ENCODE measurements at places on chromosomes 12 and 14. TPM values are rescaled to one million over a fixed set of nuclear protein-coding genes. Genes with fewer than 3 reads are reported as not detected.
A peak's percentile ranks its signal among the peaks of the same experiment; 100 is the strongest.

ALG10B gene
- 1.8 TPM for total RNA-seq

GDF3 gene
- not detected for total RNA-seq

SLC25A29 gene
- total RNA-seq, result 30.2 TPM

CLEC4D gene
- not detected for total RNA-seq

GZMH gene
- not detected for total RNA-seq

DNA sequence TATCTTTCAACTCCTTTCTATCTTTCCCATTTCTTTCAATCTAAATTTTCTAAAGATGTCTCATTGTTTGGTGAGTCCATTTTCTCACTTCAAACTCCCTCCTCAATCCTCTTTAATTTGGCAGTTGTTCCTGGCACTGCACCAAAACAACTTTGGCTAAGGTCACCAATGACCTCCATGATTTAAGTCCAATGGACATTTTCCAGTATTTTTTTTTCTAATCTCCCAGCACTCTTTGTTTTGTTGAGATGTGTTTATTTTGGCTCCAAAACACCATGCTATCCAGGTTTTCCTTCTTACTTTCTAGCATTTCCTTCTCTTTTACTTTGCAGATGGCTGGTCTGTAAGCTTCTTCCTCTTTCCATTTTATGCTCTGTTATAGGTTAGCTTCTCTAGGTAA lies 42.5 kb upstream of the OTOGL start:
- no peak overlapping the region for H3K27ac ChIP-seq
- H3K4me1 ChIP-seq, result peaks cover 9% of the 10 kb centered on the region
- peak; percentile 70 for DNase-seq
- H3K4me3 ChIP-seq, result no peak overlapping the region
- no peaks in the 10 kb centered on the region for H3K27me3 ChIP-seq

GRCh38 chr12:31001581-31002360 lies 71.9 kb upstream of the DDX11 start:
- no peaks in the 10 kb centered on the region for H3K4me1 ChIP-seq
- H3K36me3 ChIP-seq, result no peaks in the 10 kb centered on the region
- H3K27me3 ChIP-seq, result no peaks in the 10 kb centered on the region
- H3K4me3 ChIP-seq, result no peak overlapping the region
- no peak overlapping the region for H3K27ac ChIP-seq

GRCh38 chr12:54389134-54389508 lies 4.6 kb upstream of the ZNF385A start:
- no peaks in the 10 kb centered on the region for H3K4me1 ChIP-seq
- H3K4me3 ChIP-seq, result no peak overlapping the region
- DNase-seq, result no peak
- no peaks in the 10 kb centered on the region for H3K36me3 ChIP-seq

GRCh38 chr12:88188180-88188579 lies 46.1 kb downstream of the TMTC3 start:
- peaks cover 2% of the 10 kb centered on the region for H3K36me3 ChIP-seq
- no peaks in the 10 kb centered on the region for H3K27me3 ChIP-seq
- DNase-seq, result peak; percentile 49
- no peak overlapping the region for H3K27ac ChIP-seq
- H3K4me1 ChIP-seq, result peaks cover 3% of the 10 kb centered on the region
- no peak overlapping the region for H3K4me3 ChIP-seq

GRCh38 chr12:67647181-67647798 lies 1.3 kb upstream of the DYRK2 start:
- no peaks in the 10 kb centered on the region for H3K36me3 ChIP-seq
- H3K4me1 ChIP-seq, result peaks cover 16% of the 10 kb centered on the region
- peak overlapping the region; percentile 74 for H3K4me3 ChIP-seq
- H3K27me3 ChIP-seq, result no peaks in the 10 kb centered on the region
- no peak overlapping the region for H3K27ac ChIP-seq
- DNase-seq, result no peak

DNA sequence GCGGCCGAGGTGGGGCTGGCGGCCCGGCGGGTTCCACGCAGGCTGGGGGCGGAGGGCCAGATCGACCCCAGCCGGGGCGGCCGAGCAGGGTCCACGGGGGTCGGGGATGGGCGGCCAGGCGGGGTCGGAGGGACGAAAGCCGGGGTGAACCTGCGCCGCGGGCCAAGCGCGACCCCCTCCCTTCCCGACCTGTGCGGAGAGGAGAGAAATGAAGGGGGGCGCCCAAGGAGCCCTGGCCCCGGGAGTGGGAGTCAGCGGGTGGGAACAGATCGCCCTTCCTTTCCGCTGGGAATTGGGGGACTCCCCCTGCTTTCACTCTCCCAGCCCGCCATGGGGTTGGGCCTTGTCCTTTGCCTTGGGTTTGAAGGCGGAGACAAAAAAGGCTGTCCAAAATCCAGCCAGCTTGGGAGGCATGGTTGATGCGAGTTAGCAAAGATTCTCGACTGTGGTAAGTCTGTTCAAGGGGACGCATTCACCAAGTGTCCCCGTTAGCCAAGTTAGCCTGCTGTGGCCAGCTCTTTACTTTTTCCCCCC lies 559 bp upstream of the CKAP4 start:
- peaks cover 26% of the 10 kb centered on the region for H3K4me1 ChIP-seq
- H3K27me3 ChIP-seq, result no peaks in the 10 kb centered on the region
- peaks cover 15% of the 10 kb centered on the region for H3K36me3 ChIP-seq
- peak overlapping the region; percentile 89 for H3K4me3 ChIP-seq

DNA sequence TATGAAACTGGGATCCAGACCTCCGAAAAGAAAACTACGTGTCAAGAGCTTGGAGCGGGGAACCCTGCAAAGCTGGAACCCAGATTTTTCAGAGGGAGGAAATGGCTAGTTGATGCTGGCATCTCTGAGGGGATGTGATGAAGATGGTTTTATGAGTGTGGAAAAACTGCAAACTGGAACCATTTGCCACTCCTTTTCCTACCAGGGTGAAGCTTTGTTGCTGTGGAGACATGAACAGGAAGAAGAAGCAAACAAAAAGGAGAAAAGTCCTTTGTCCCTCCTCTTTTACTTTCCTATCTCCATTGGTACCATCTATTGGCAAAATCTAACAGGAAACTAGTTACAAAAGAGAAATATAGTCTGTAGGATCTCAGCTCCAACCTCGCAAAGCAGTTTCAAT lies 39.2 kb downstream of the CDK17 start:
- DNase-seq, result no peak
- no peaks in the 10 kb centered on the region for H3K36me3 ChIP-seq
- no peak overlapping the region for H3K27ac ChIP-seq
- H3K4me1 ChIP-seq, result peaks cover 7% of the 10 kb centered on the region
- H3K27me3 ChIP-seq, result no peaks in the 10 kb centered on the region
- no peak overlapping the region for H3K4me3 ChIP-seq

DNA sequence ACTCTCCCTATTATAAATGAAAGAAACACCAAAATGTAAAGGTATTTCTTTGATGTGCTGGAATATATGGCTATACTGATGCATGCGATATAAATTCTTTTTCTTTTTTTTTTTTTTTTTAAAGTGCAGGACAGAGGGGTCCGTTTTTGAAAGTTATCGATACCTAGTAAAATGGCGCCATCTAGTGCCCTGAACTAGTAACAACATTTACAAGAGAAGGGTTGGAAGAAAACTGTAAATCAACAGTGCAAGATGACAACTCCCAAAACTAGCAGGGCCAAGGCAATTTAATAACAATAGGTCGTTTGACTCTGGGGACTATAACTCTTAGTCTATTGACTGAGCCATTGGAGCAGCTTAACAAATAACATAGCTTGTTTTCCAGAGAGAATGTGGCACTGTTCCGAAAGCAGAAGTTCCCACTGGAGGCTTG lies 137.7 kb downstream of the SPTSSA start:
- peaks cover 8% of the 10 kb centered on the region for H3K27me3 ChIP-seq
- no peak overlapping the region for H3K27ac ChIP-seq
- H3K4me3 ChIP-seq, result no peak overlapping the region
- H3K36me3 ChIP-seq, result no peaks in the 10 kb centered on the region
- no peak for DNase-seq
- H3K4me1 ChIP-seq, result no peaks in the 10 kb centered on the region

DNA sequence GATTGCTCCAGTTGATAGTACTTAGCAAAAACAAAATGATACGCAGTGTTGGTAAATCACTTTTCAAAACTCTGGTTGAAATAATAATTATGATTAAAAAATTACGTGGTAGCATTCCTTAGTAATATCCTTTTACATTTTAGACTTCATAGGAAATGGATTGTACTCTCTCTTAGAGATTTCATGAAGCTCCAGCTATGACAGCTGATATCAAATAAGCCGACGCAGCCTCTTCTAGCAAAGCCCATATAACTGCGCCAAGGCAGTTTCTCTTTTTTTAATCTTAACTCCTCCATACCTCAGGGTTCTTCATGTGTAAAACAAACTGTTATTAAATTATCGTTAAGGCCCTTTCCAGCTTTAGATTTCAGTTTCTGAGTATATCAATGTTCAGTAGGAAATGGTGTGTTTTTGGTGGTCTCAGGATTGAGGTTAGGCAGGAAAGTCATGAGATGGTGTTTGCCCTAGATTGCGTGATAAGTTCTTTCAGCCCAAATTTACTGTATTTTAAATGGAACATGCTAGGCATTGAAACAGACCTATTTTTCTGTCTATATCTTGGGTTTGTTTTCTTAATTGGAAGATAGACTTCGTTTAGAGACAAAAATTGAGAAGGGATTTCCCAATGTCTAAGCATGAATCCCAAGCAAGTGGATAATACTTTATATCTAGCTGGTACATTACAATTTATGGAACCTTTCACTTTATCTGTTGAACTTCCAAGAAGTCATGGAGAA lies 902 bp upstream of the CFL2 start:
- DNase-seq, result no peak
- peak overlapping the region; percentile 70 for H3K4me3 ChIP-seq
- H3K27me3 ChIP-seq, result no peaks in the 10 kb centered on the region

- no peaks in the 10 kb centered on the region for H3K36me3 ChIP-seq
- no peaks in the 10 kb centered on the region for H3K27me3 ChIP-seq
- DNase-seq, result no peak
- no peak overlapping the region for H3K27ac ChIP-seq
- H3K4me3 ChIP-seq, result no peak overlapping the region
These were observed 61.9 kb downstream of the CHGA start for GRCh38 chr14:92984896-92985295.

- H3K27ac ChIP-seq, result no peak overlapping the region
- H3K4me3 ChIP-seq, result no peak overlapping the region
- peaks cover 9% of the 10 kb centered on the region for H3K27me3 ChIP-seq
- no peaks in the 10 kb centered on the region for H3K36me3 ChIP-seq
- H3K4me1 ChIP-seq, result no peaks in the 10 kb centered on the region
These were observed 217.6 kb upstream of the MYL2 start for GRCh38 chr12:111138016-111138415.

- no peaks in the 10 kb centered on the region for H3K36me3 ChIP-seq
- H3K4me3 ChIP-seq, result no peak overlapping the region
- H3K27me3 ChIP-seq, result no peaks in the 10 kb centered on the region
- DNase-seq, result no peak
- H3K4me1 ChIP-seq, result no peaks in the 10 kb centered on the region
These were observed 159.6 kb upstream of the CNOT2 start for GRCh38 chr12:70083677-70084020.

DNA sequence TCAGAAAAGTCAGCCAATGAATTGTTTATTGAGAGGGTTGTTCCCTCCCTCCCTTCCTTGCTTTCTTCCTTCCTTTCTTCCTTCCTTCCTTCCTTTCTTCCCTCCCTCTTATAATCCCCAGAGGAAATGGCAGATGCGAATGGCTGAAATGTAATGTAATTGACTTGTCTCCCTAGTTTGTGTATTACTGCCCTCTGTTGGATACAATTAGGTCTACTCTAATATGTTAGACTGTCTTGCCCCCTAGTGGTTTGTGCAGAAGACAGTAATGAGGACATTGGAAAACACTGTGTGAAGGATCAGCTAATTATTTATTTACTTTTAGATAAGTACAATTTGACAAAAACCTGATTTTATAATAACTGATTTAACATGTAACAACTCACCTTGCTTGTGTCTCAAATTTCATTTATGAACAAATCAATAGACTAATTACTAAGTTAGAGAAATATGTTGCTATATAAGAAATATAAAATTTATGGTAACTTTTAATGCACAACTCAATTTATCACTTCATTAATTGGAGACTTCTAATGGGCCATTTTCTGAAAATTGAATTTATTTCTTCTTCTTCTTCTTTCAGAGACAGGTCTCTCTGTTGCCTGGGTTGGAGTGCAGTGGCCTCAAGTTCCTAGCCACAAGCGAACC lies 229.8 kb upstream of the LRIG3 start:
- peaks cover 3% of the 10 kb centered on the region for H3K4me1 ChIP-seq
- no peak overlapping the region for H3K4me3 ChIP-seq
- no peak overlapping the region for H3K27ac ChIP-seq
- H3K36me3 ChIP-seq, result no peaks in the 10 kb centered on the region
- DNase-seq, result peak; percentile 70

DNA sequence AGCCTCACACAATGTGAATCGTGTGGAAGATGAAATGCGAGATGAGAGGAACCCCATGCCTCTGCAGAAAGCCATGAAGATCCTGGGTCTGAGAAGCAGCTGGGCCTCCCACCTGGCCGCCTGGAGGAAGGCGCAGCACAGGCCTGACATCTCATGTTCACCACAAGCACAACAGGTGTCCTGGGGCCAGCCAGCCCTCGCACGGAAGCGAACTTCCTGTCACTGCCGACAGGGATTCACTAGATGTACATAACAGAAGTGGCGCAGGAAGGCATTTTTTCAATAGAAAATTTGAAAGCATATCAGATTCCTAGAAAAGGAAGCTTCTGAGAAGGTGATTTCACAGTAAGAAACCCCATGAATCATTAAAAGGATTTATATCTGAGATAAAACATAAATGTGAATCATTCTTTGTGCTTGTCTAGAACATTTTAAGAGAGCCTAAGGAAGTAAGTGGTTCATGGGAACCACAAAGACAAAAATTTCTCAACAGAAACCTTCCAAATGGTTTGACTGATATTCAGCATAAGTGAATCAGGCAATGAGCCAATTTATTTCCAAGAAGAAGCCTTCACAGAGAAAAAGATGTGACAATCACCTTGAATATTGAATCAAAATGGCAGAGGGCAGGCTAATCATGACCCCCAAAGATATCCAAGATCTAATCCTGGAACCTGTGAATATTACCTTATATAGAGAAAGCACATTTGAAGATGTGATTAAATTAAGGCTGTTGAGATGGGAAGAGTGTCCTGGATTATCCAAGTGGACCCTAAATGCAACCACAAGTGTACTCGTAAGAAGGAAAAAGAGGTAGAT lies 311.9 kb downstream of the DUSP6 start:
- H3K27ac ChIP-seq, result no peak overlapping the region
- no peaks in the 10 kb centered on the region for H3K4me1 ChIP-seq
- no peaks in the 10 kb centered on the region for H3K36me3 ChIP-seq
- no peak overlapping the region for H3K4me3 ChIP-seq
- H3K27me3 ChIP-seq, result no peaks in the 10 kb centered on the region

- H3K4me1 ChIP-seq, result no peaks in the 10 kb centered on the region
- H3K27ac ChIP-seq, result no peak overlapping the region
- DNase-seq, result no peak
These were observed 15.6 kb downstream of the ZNF10 start for GRCh38 chr12:133145981-133146380.

DNA sequence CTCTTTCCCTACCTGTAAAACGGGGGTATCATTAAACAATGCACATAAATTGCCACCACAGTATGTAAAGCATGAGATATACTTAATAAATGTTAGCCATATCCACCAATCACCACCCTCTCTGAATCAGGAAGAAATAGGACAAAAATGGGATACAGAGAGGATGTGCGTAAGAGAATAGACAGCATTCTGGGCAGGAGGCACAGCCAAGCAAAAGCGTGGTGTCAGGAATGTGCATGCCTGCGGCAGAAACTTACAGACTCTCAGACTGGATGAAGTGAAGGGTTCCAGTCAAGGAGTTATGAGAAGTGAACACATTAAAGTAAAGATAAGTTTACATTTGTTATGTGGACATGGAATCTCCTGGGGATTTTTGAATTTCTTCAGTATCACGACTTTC lies 121.7 kb upstream of the MDM1 start:
- DNase-seq, result no peak
- H3K27me3 ChIP-seq, result no peaks in the 10 kb centered on the region
- H3K4me3 ChIP-seq, result no peak overlapping the region
- H3K4me1 ChIP-seq, result peaks cover 14% of the 10 kb centered on the region

Measured in astrocyte (in vitro differentiated cells and primary cell).